ENCODE measurements at places on chromosomes 4 and X. TPM values are rescaled to one million over a fixed set of nuclear protein-coding genes. Genes with fewer than 3 reads are reported as not detected.
A peak's percentile ranks its signal among the peaks of the same experiment; 100 is the strongest.

TLR3 gene
- total RNA-seq, result 6.5 TPM

CT55 gene
- total RNA-seq, result not detected

PDGFRA gene
- total RNA-seq, result not detected

ESX1 gene
- not detected for total RNA-seq

- H3K27me3 ChIP-seq, result no peaks in the 10 kb centered on the region
- H3K4me1 ChIP-seq, result no peaks in the 10 kb centered on the region
- no peak overlapping the region for H3K27ac ChIP-seq
- DNase-seq, result no peak
- no peak overlapping the region for H3K4me3 ChIP-seq
Observed at GRCh38 chr4:128974136-128974581, 119.2 kb downstream of the SCLT1 start.

DNA sequence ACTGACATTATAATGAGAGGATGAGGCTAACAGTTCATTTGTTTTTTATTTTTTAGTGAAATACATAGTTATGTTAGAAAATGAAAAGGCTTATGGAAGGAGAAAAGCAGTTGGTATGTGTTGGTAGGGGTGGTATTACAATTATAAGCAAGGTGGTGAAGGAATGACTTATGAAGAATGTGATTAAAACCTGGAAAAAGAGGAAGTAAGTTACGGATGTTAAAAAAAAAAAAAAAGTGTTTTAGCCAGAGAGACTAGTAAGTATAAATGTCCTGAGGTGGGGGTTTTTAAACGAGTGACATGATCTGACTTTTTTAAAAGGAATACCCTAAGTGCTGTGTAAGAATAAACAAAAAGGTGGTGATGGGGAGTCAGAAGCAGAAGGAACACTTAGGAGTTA lies 206.8 kb downstream of the IL15 start:
- no peak for DNase-seq
- H3K4me3 ChIP-seq, result no peak overlapping the region
- H3K4me1 ChIP-seq, result no peaks in the 10 kb centered on the region
- H3K27ac ChIP-seq, result no peak overlapping the region
- H3K36me3 ChIP-seq, result peaks cover 6% of the 10 kb centered on the region
- H3K27me3 ChIP-seq, result no peaks in the 10 kb centered on the region

DNA sequence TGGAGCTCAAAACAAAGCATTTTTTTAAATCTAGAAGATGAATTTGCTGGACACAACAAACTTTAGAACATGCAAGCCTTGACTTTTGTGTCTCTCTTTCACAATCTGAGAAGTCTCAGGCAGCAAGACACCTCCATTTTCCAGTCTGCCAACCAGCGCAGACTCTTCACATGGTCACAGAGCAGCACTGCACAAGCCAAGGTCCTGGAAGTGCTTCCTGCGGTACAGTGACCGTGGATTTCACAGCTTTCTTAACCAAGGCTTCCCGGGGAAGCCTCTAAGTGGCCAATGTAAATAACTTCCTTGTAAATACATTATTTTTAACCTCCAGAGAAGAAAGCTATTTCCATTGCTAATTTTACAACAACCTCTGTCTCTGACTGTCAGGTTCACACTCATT lies 31.2 kb downstream of the ZNF827 start:
- peaks cover 5% of the 10 kb centered on the region for H3K36me3 ChIP-seq
- no peak overlapping the region for H3K4me3 ChIP-seq
- no peaks in the 10 kb centered on the region for H3K27me3 ChIP-seq

GRCh38 chrX:13428053-13428786 lies 108.4 kb upstream of the ATXN3L start:
- DNase-seq, result peak; percentile 96
- H3K27ac ChIP-seq, result peak overlapping the region; percentile 37
- H3K4me3 ChIP-seq, result no peak overlapping the region
- H3K27me3 ChIP-seq, result no peaks in the 10 kb centered on the region
- H3K36me3 ChIP-seq, result no peaks in the 10 kb centered on the region

GRCh38 chr4:8303485-8304281 lies 34.1 kb downstream of the HTRA3 start:
- H3K4me1 ChIP-seq, result peaks cover 6% of the 10 kb centered on the region
- peaks cover 14% of the 10 kb centered on the region for H3K27me3 ChIP-seq
- H3K36me3 ChIP-seq, result peaks cover 7% of the 10 kb centered on the region
- H3K27ac ChIP-seq, result no peak overlapping the region

GRCh38 chr4:25030277-25031076 lies at the start of gene LGI2:
LGI2 (minus strand) TSS chr4:25030946; CDS start chr4:25030693, 253 bp downstream.
- no peaks in the 10 kb centered on the region for H3K4me1 ChIP-seq
- peak within 1 kb of the TSS; percentile 15 for H3K4me3 ChIP-seq
- no peak for DNase-seq
- H3K36me3 ChIP-seq, result no peaks in the 10 kb centered on the region
- no peak within 1 kb of the TSS for H3K27ac ChIP-seq

DNA sequence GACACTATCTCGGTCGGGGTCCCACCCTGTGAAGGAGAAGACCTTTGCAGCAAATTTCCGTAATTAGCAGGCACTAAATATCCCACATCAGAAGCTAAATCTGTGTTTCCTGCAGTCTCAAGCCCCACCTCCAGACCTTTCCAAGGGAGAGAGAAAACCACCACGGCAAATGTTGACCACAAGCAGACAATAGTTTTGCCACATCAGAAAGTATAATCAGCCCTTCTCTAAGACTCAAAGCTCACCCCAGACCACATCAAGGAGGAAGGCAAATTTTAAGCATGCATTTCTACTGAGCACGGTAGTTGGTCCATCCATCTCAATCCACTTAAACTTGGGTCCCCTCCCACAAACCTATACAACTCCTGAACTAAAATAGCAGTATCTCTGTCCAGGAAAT lies 398.5 kb downstream of the GPM6A start:
- no peak for DNase-seq
- peak overlapping the region; percentile 83 for H3K27ac ChIP-seq
- H3K36me3 ChIP-seq, result no peaks in the 10 kb centered on the region
- H3K4me1 ChIP-seq, result peaks cover 28% of the 10 kb centered on the region
- no peak overlapping the region for H3K4me3 ChIP-seq

GRCh38 chr4:114870987-114871386 lies 242.4 kb downstream of the NDST4 start:
- H3K36me3 ChIP-seq, result no peaks in the 10 kb centered on the region
- no peak overlapping the region for H3K27ac ChIP-seq
- no peak overlapping the region for H3K4me3 ChIP-seq
- no peaks in the 10 kb centered on the region for H3K4me1 ChIP-seq
- DNase-seq, result no peak

Data from MCF 10A (cell line).